ENCODE measurements at places on chromosomes 7 and 10.

DNA sequence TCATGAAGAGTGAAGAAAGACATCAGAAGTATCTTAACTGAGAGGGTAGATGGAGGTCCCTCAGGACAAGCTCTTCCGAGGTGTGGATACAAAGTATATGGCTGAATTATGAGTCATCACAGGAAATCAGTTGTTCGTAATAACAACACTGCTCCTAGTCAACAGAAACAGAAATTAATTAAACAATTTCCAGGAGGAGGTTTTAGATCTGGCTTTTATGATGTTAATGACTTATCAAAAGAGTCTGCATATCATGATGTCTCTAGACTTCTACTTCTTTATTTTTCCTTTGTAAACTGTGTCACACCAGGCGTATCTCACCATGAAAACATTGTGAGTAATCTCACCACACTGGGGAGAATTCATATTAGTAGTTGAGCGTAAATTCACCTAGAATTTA is 31.2 kb downstream of the OSBPL3 start:
- DNase-seq, result peak; percentile 23

- no peak for DNase-seq
These were observed 65.4 kb downstream of the SP8 start for GRCh38 chr7:20721086-20721810.

GRCh38 chr7:50595491-50596102 is 30.4 kb upstream of the DDC start:
- peak; percentile 70 for DNase-seq

DNA sequence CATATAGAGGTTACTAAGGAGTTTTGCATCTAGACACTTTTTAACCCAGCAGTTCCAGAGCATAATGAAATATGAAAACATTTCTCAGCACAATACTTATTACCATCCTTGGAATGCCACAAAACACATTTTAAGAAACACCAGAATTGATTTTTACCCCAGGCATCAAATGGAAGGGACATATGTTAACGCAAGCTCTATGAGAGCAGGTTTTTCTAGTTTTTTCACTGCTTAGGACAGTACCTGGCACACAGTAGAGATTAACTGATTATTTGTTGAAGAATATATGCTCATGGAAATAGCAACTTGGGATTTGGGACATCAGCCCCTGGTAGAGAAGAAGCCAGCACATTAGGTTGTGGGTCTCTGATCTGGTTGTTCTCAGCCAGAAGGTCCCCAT is 67.0 kb upstream of the ARID5B start:
- DNase-seq, result no peak

DNA sequence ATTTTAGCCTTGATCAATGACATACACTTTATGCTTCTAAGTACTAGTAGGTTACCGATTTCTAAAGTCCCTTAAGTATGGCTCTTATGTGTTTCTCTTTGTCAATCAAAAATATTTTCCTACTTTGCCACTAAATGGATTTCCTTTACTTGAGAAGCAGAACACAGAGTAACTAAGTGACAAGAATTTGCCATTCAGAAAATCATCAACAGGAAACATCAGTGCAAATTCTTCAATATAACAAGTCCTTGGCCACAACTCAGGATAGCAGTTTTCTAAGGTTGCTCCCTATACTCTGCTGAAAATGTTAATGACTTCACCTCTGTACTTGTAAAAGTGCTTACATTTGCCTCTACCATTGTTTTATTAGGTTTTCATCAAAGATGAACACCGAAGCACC is 239.6 kb upstream of the SLC26A5 start:
- DNase-seq, result no peak

DNA sequence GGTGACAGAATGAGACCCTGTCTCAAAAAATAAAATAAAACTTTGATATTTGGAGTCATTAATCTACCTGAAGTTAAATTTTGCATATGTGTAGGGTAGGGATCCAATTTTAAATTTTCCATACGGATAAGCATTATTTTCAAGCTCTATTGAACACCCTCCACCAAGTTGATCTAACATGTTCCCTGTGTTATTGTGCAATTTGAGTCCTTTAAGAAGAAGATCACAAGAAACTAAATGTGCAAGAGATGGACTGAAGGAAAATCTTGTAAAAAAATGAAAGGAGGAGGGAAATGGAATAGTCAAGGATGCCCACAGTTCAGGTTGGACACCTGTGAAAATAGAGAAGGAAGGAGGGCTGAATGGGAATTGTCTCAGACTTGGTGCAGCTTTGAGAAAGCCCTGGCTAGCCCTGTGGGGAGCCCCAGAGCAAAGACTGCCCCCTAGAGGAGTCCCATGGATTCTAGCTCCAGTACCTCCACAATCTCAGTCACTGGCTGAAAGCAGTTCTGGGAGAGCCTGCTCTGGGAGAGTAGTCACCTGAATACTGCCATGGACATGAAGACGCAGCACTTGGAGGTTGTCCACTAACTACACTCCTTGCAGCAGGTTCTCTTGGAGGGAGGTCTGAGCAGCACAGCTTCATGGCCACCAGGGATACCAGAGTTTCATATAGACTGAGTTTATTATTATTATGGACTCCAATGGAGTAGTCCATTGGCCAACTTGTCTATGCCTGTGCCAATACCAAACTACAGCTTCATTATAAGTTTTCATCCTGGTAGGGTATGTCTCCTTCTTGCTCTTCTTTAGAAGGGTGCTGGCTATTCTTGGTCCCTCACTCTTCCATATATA is 5.7 kb upstream of the TIAL1 start:
- peak; percentile 35 for DNase-seq
